Natural killer cell (primary cell): ENCODE measurements at places on chromosomes 1 and 21. TPM values are rescaled to one million over a fixed set of nuclear protein-coding genes. Genes with fewer than 3 reads are reported as not detected.

The CA6 gene
- total RNA-seq, result not detected

GRCh38 chr1:107900090-107900945 is 64.7 kb downstream of the VAV3 start:
- no peak overlapping the region for H3K4me3 ChIP-seq
- no peaks in the 10 kb centered on the region for H3K36me3 ChIP-seq
- peak overlapping the region; percentile 44 for H3K27ac ChIP-seq
- DNase-seq, result no peak
- no peaks in the 10 kb centered on the region for H3K27me3 ChIP-seq

DNA sequence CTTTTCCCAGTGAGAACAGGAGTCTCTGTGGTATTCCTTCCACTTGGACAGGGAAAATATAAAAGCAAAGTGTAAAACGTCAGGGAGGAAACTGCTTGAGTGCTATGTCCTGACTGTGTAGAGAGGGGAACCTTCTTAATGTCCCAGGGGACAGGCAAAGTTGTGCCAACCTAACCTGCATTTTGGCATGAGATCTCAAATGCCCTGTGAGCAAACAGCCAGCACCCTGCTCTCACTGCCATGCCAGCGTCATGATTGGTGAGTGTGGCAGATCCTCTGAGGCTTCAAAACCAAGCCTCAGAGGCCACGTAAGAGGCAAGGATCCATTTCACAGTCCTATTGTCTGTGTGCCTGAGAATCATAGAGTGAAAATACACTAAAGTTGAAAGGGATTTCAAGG is 49.7 kb upstream of the RAP1A start:
- no peak overlapping the region for H3K27ac ChIP-seq
- no peaks in the 10 kb centered on the region for H3K36me3 ChIP-seq
- H3K4me1 ChIP-seq, result no peaks in the 10 kb centered on the region
- DNase-seq, result no peak

DNA sequence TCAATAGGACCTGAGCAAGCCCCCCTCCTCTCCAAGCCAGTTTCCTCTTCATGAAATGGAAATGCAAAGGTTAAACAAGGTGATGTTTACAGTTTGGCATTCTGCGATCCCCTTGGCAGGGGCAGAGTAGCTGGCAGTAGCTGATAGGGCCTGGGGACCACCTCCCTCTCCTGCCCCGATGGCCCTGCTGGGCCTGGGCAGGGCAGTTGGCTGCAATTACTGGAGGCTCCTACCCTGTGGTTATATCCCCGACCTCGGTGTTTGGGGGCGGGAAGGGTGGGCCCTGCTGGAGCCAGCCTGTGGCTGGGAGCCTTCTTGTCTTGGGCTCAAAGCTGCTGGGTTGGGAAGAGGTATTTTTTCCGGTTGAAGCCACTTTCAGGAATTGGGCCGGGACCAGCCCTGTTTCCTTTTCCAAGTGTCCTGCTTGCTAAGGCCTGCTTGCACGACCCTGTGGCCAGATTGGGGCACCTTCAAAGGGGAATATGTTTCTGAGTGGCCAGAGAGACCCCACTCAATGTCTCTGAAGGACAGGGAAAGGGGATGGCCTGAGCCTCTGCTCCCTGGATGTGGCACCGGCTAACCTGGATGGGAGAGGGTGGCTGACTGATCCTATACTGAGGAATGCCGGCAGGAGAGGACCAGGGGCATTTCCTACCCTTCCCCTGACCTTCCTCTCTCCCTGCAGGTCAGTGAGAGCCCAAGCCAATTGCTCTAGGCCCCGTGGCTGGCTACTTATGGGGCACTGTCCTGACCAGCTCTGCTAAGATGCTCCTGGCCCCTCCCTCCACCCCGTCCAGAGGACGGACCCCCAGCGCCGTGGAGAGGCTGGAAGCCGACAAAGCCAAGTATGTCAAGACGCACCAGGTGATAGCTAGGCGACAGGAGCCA is 1.9 kb downstream of the FAM110D start:
- DNase-seq, result no peak
- peaks cover 29% of the 10 kb centered on the region for H3K4me1 ChIP-seq
- H3K4me3 ChIP-seq, result no peak overlapping the region
- H3K27ac ChIP-seq, result no peak overlapping the region
- peaks cover 29% of the 10 kb centered on the region for H3K27me3 ChIP-seq

DNA sequence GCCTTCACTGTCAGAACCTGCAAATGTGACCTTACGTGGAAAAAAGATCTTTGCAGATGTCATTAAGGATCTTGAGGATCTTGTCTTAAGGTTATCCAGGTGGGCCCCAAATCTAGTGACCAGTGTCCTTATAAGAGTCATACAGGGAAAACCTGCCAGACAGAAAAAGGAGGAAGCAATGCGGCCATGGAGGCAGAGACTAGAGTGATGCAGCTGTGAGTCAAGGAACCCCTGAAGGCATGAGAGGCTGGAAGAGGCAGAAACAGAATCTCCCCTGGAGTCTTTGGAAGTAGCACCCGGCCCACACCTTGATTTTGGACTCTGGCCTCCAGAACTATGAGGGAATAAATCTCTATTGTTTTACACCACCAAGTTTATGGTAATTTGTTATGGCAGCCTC is 36.5 kb upstream of the DNASE2B start:
- peaks cover 6% of the 10 kb centered on the region for H3K4me1 ChIP-seq
- no peak overlapping the region for H3K27ac ChIP-seq
- DNase-seq, result no peak
- no peak overlapping the region for H3K4me3 ChIP-seq

The LRRC7 gene
- not detected for total RNA-seq

The TTC22 gene
- total RNA-seq, result 30.8 TPM

GRCh38 chr1:167263819-167264464 is 43.3 kb downstream of the POU2F1 start:
- no peaks in the 10 kb centered on the region for H3K27me3 ChIP-seq
- H3K4me1 ChIP-seq, result peaks cover 4% of the 10 kb centered on the region
- no peak overlapping the region for H3K27ac ChIP-seq
- no peaks in the 10 kb centered on the region for H3K36me3 ChIP-seq

The NSUN4 gene
- 41.0 TPM for total RNA-seq

The FOXD3 gene
- not detected for total RNA-seq

The TAS1R1 gene
- not detected for total RNA-seq

- no peaks in the 10 kb centered on the region for H3K4me1 ChIP-seq
- H3K27ac ChIP-seq, result no peak overlapping the region
- DNase-seq, result no peak
- no peaks in the 10 kb centered on the region for H3K27me3 ChIP-seq
- no peak overlapping the region for H3K4me3 ChIP-seq
- H3K36me3 ChIP-seq, result no peaks in the 10 kb centered on the region
These were observed 56.4 kb downstream of the TGFB2 start for GRCh38 chr1:218401441-218401997.

GRCh38 chr1:197800379-197801110 is 25.3 kb upstream of the DENND1B start:
- no peak for DNase-seq
- no peak overlapping the region for H3K4me3 ChIP-seq
- H3K4me1 ChIP-seq, result no peaks in the 10 kb centered on the region
- H3K36me3 ChIP-seq, result no peaks in the 10 kb centered on the region

- no peaks in the 10 kb centered on the region for H3K4me1 ChIP-seq
- no peak for DNase-seq
- H3K27me3 ChIP-seq, result no peaks in the 10 kb centered on the region
- no peaks in the 10 kb centered on the region for H3K36me3 ChIP-seq
- H3K4me3 ChIP-seq, result no peak overlapping the region
These were observed 130.5 kb downstream of the TOMM20 start for GRCh38 chr1:234997896-234998741.

DNA sequence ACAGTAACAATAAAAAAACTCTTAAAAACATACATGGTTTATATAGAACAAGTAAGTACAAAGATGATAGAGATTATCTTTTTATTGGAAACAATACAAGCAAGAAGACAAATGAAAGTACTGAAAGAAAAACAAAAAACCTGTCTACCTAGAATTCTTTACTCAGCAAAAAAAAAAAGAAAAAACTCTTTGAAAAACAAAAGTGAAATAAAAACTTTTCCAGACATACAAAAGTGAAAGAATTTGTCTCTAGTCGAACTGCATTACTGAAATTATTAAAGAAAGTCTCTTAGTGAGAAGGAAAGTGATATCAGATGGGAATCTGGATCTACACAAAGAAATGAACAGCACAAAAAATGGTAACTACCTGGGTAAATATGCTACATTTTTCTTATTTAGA is 2.7 kb upstream of the HMCN1 start:
- no peak for DNase-seq
- H3K4me1 ChIP-seq, result peaks cover 11% of the 10 kb centered on the region
- no peak overlapping the region for H3K4me3 ChIP-seq
- H3K27ac ChIP-seq, result no peak overlapping the region
- no peaks in the 10 kb centered on the region for H3K36me3 ChIP-seq

DNA sequence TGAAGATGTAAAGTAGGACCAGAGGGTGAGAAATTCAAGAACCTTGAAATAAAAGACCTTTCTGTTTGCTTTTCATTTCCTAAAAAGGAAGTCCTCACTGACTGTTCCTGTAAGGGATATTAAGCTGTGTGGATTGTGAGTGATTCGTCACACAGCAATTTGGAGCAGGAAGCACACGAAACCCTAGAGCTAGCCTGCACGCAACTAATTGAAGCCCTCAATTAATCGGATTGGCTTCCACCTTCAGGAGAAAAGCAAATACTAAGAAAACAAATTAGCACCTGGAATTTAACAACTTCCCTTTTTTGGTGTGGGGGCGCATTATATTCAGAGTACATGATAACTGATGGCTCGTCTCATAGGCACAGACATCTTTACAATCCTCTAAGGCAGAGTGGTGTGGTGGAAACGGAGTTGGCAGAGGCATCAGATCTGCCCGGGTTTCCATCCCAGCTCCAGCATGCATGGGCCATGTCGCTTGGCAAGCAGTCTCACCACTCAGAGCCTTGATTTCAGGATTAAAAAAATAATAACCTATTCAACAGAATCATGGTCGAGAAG is 95.2 kb downstream of the KCNJ15 start:
- H3K36me3 ChIP-seq, result no peaks in the 10 kb centered on the region
- no peaks in the 10 kb centered on the region for H3K27me3 ChIP-seq
- no peak overlapping the region for H3K27ac ChIP-seq
- peaks cover 6% of the 10 kb centered on the region for H3K4me1 ChIP-seq
- no peak for DNase-seq

DNA sequence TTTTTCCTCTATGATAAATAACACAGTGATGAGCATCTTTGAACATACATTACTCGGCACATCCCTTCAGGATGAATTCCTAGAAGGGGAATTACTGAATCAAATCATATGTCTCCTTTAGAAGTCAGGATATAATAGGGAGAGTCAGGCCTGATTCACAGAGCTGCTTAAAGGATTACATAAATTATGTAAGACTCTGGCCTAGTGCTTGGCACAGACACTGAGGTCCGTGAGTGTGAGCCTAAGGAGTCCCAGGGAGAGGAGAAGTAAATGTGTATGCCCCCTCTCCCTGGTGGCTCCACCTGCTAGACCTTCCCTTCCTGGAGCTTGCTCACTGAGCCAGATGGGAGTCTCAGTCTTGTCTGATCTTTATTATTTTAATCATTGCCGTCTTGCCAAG is 8.6 kb upstream of the FOXE3 start:
- no peaks in the 10 kb centered on the region for H3K27me3 ChIP-seq
- H3K27ac ChIP-seq, result no peak overlapping the region

The SLAMF7 gene
- 301 TPM for total RNA-seq
